Muscle of back (tissue), 13 donors: ENCODE measurements at places on chromosomes 5 and 9.

GRCh38 chr5:159897786-159898393, 18.4 kb upstream of the ADRA1B start:
- DNase-seq, result no peak

GRCh38 chr5:83426855-83427254, 44.7 kb upstream of the VCAN start:
- DNase-seq, result no peak

DNA sequence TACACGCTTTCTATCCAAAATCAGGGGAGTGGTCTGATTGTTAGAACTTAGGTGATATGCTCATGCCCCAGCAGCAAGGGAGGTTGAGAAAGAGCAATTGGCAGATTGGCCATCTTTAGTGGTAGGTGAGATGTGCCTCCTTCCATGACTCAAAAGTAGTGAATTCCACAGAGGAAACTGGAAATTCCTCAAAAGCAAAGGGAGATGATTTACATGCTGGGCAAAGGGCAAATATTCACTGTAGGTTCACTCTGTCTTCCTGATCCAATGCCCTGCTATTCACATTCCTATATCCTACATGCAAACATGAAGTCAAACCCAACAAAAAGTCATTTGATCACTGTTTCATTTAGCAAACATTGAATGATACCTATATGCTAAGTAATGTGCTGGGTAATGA, 130.1 kb upstream of the ZNF608 start:
- no peak for DNase-seq

DNA sequence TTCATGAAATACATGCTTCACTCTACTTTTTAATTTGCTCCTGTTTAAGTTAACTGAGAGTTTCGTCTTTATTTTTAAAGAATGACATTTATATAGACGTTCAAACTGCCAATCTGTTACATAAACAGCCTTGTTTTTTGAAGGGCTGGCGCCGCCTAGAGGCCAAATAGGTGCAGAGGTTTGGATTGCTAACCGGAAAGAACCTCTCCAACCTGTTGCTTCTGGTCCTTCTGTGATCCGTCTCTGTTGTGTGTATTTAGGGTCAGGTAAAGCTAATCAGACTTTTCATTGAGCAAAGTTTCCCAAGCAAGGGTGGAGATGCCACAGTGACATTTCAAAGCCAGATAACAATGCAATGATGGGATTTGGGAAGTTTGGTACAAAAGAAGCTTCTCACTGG, 39.5 kb upstream of the GLIS3 start:
- peak; percentile 77 for DNase-seq

DNA sequence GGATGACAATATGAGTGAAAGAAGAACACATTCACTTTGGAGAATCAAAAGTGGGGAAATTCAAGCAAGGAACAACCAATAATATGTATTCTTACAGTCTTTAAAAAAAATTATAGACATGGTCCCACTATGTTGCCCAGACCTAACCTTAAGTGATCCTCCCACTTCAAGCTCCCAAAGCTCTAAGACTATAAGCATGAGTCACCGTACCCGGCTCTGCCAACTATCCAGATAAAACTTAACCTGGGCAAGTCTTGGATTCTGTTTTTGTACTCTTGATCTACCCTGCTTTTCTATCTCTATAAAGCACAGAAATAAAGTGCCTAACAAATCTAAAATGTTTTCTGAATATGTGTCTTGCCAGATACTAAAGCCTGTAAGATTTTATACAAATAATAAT, 30.9 kb downstream of the CEMIP2 start:
- DNase-seq, result no peak

GRCh38 chr5:173010547-173011464, 27.2 kb downstream of the ATP6V0E1 start:
- peak; percentile 29 for DNase-seq

GRCh38 chr5:15609076-15609725, 109.2 kb downstream of the FBXL7 start:
- no peak for DNase-seq

DNA sequence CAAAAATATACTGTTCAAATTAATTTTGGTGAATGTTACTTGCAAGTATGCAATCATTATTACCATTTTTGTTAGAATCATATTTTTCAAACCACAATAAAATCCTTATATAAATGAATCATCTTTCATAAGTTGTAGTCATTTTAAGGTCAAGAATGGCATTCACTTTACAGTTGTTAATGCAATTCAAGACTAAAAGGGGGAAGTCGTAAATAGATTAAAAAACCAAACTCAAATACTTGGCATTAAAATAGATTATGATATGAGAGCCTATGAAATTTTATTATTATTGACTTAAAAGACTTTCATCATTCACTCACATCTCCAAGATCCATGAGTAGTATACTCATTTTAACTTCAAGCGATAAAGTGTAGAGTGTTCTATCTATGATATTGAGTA, 11.6 kb downstream of the CDH9 start:
- no peak for DNase-seq

DNA sequence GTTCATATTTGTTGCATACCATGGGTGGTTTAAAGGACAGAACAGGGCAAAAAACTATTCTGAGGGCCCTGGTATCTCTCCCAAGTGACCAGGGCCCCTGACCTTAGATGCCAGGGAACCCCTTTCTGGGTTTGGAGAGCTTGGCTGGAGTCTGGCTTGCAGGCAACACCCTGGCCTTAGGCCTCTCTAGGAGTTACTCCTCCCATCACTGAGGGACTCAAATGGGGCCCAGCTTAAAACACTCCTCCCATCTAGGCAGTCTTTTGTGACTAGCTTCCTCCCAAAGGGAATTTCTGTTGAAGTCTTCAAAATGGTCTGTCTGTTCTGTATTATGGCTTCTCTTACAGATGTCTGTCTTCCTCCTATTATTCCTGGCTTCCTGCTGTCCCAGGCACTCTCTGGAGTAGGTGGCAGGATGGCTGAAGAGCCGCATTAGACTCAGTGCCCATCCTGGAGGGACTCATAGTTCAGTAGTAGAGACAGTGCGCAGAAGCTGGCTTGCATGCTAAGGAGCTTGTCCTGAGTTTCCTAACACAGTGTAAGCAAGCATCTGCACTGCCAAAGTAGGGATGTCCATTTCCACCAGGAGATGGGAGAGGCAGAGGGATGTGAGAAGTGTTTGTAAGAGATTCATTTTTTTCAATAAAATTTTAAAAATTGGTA, 10.0 kb downstream of the COL15A1 start:
- DNase-seq, result no peak

- DNase-seq, result no peak
Measured at GRCh38 chr9:36764364-36765076, 191.8 kb downstream of the MELK start.

- no peak for DNase-seq
Measured at GRCh38 chr5:74490814-74491213, 149.7 kb downstream of the ENC1 start.

GRCh38 chr9:112810696-112811490, 60.3 kb downstream of the SNX30 start:
- no peak for DNase-seq

GRCh38 chr9:109086221-109086620, 33.5 kb downstream of the TMEM245 start:
- DNase-seq, result no peak

DNA sequence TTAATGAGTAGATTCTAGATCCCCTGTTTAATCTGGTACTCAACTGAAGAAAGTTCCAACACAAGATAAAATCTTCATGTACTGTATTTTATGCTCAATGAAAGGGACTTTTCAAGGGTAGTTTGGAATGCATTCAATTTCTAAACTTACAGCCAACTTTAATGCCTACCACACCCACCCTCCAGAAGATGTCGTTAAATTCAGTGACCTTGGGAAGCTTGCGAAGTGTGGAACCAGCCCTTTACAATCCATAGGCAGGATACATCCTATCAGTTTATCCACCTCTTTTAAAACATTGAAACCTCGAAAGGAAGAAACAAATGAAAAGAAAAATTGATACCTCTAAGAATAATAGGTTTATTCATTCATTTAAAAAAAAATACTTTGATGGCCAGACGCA, 20.2 kb downstream of the TRPM6 start:
- no peak for DNase-seq

DNA sequence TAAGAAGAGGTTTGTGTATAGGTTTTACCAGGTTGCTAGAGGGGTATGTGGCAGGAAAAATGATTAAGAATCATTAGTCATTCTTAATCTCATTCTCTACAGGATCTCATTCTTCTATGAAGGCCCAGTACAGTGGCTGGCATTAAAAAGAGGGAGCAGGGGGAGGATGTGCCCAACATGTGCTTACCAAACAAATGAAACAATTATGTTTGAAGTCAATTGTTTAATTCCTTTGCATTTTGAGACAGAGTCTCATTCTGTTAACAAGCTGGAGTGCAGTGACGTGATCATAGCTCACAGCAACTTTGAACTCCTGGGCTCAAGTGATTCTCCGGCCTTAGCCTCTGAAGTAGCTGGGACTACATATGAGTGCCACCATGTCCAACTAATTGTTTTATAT, 23.0 kb downstream of the FNIP1 start:
- no peak for DNase-seq

- peak; percentile 46 for DNase-seq
Measured at GRCh38 chr9:109986521-109986991, 206.6 kb downstream of the PALM2AKAP2 start.

DNA sequence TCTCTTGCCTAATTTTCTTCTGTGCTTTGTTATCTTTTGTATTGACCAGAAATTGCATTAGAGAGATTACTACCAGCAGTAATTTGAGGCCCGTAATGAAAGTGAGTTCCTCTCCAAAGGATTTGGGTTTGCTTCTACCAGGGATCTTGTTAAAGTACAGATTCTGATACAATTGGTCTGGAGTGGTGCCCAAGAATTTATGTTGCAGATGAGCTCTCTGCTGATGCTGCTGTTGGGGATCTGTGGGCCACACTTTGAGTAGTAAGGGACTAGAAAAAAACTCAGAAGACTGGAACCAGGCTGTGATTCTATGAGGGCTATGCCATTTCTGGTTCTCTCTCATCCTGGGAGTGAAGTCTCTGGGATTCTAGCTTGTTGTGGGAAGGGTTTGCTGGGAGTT, 192.2 kb downstream of the SEC61B start:
- no peak for DNase-seq

DNA sequence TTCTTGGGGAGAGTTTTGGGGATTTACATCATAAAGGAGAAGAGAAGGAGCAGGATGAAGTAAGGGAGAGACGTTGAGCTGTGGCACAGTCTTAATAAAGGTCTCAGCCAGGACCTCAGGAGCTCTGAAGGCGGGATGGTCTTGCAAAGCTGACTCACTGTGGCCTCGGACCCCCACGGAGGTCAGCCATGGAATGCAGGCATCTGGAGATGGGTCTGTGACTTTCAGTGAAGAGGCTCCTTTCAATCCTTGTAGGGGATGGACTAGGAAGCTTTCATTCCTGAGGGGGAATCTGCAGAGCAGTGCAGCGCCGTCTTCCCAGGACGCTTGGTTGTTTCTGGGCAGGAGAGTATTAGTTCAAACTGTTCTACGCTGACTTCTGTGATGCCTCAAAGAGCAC, 65.7 kb upstream of the BASP1 start:
- DNase-seq, result no peak

DNA sequence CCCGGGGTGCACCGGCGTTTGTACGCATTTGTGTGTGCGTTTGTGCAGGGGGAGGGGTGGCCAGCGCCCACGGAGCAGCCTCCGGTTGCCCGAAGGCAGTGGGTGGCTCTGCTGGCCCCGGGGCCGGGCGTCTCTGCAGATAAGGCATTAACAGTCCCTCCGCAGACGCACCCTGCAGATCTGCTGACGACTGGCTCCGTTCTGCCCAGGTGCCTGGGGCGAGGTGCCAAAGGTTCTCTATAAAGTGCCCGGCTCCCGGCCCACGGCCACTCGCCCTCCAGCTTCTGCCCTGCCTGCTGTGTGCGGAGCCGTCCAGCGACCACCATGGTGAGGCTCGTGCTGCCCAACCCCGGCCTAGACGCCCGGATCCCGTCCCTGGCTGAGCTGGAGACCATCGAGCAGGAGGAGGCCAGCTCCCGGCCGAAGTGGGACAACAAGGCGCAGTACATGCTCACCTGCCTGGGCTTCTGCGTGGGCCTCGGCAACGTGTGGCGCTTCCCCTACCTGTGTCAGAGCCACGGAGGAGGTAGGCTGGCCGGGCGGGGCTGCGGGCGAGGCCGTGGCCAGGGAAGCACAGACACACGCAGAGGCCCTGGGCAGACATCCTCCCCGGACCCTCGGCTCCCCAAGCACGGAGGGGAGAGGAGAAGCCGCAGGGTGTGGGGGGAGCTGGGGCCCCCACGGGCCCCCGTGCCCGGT, at the start of gene SLC6A19:
Gene SLC6A19 (plus strand): TSS at position 269 of the 699 bp plus-strand sequence. CDS start 56 bp downstream, at position 325.
- DNase-seq, result no peak

DNA sequence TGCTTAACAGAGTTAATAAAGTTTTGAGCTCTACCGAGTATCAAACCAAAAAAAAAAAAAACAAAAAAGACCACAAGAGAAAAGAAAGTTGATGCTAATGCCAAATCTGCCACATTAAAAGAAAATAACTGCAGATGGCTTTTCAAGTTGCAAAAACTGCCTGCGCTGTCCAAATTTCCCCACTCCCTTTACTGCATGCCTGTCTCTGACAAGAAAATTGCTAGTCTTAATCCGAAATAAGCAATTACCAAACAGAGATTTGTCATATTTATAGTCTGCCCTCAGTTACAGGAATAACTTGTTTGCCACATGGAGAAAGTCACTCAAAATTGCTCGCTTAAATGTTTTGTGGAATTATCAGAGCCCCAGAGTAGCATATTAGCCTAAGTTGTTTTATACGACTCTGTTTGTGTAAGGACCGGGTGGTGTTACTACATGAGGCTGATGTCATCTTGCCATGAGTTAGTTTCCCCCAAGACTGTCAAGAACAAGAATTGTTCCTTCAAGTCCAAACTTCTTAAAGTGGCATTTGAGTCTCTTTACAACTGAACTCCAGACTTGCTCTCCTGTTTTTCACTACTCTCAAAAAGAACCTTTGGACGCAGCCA, 160.9 kb downstream of the CEP120 start:
- DNase-seq, result no peak

- peak; percentile 0 for DNase-seq
Measured at GRCh38 chr5:81097713-81098112, 135.4 kb upstream of the CKMT2 start.

DNA sequence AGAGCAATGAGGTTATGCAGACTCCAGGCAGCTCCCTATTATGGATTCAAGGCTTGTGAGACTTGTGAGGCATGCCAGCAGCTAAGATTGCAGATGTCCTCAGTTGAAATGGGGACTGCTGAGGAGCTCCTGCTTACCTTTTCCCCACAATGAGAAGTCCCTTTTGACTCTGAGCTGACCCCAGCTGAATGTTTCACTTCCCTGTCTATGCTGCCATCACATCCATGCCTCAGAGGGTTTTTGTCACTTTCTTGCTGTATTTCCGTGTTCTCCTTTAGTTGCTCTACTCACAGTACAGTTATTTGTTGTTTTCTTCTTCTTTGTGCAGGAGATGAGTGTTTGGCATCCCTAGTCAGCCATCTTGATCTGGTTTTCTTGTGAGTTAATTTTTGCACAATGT, 18.8 kb upstream of the OR2S2 start:
- no peak for DNase-seq

- DNase-seq, result no peak
Measured at GRCh38 chr9:73042155-73042554, 89.3 kb upstream of the ALDH1A1 start.

GRCh38 chr5:21263361-21263760, 1275.4 kb upstream of the CDH18 start:
- no peak for DNase-seq

- DNase-seq, result no peak
Measured at GRCh38 chr9:123536455-123536868, 180.5 kb downstream of the CRB2 start.
